ENCODE measurements at places on chromosomes 7 and 10.

GRCh38 chr10:62031507-62031906, 130.0 kb downstream of the ARID5B start:
- DNase-seq: no peak

- DNase-seq: no peak
These were observed 20.7 kb upstream of the PPP2R2D start for GRCh38 chr10:131880016-131880590.

GRCh38 chr7:31070991-31071644, 19.0 kb downstream of the ADCYAP1R1 start:
- DNase-seq: no peak

- no peak for DNase-seq
These were observed 173.6 kb downstream of the PRKCQ start for GRCh38 chr10:6406220-6407033.

GRCh38 chr10:44043646-44044375, 341.1 kb downstream of the CXCL12 start:
- no peak for DNase-seq

DNA sequence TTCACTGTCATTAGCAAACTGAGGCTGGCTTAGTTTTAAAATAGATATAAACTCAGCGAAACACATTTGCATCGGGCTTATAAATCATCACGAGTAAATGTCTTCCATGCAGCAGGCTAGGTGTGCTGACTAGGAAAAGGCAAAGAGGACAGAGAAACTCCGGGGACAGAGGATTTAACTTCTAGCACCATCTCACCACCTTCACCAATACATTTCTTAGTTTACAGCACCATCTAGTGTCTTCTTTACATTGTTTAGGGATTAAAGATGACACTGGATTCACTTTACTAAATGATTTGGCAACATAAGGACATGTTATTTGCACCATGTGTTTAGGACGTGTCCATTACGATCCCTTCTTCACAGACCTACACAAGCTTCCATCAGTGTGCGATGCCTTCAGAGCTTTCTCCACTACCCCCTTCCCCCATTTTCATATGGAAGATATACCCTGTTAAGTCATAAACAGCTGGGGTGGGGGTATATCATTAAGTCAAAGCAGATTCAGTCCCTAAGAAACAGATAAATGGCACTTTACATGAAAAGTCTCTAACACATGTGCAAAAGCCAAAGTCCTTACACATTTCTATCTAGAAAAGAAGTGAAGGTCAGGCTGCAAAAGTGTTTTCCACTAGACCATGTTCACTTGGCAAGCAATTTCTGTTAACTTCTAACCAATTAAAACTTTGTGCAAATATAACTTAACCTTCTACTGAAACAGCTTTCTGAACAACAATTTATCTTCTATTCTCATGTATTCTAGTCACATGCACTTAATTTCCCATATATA, 103.3 kb downstream of the GRB10 start:
- DNase-seq: no peak

DNA sequence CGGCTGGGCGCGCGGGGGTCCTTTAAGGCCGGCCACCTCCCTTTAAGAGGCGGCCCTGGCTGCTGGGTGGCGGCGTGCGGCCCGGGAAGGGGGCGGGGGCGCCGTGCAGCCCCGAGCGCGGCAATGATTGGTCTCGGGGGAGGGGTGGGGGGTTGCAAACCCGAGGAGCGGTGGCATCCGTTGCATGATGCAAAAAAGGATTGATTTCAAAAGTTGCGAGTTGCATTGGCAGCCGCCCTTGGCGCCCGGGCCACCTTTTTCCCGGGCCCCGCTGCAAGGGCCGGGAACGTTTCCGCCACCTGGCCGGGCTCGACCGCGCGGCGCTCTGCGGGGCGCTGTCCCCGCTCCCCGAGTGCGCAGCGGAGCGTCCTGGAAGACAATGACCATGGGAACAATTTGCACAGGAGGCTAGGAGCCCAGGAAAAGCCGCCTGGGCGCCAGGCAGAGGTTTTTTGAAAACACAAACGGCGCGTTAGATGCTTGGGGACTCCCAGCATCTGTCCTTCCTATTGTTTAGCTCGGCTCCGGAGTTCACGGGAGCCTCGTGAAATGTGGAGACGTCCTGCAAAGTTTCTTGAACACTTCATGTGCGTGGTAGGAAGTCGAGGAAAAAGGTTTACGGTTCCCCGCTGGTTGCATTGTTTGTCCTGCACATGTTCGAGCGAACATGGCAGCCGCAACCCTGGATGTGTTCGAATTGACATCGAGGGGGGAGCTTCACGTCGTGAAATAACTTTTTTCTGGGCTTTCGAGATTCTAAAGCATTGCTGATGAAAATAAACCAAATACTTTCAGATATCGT, at the start of gene SEPHS1:
Gene SEPHS1 (minus strand): TSS at position 78 of the 802 bp plus-strand sequence. CDS start 3,343 bp downstream, outside the sequence.
- DNase-seq: peak; percentile 69

DNA sequence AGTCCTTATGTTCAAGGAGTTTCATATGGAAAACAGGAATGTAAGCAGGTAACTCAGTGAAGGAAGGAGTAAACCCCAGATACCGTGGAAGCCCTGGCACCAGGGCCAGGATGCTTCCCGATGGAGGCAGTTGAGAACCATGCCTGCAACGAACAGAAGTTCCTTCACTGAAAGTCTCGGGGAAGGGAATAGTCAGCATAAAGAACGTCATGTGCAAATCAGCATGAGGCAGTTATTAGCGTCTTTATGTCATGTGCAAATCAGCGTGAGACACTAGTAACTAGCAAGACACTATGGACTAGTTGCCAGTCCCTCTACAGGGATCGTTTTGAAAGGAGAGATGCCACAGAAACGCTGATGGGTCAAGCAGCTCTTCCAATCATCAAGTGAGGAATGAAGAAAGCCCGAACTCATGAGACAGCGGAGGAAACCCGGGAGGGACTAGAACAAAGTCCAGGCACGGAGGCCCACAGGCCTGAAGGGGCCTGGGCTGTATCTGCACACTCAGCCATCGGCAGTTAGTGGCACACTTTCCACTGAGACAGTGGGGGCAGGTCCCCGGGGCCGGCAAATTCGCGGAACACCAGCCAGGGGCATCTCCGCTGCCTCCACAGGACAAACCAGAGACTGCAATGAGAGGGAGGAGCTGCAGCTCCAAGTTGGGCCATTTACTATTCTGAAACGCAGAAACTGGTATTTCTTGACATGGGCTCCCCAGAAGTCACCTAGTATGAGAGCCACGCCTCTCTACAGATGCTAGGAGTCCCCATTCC, 109.6 kb downstream of the SFMBT2 start:
- DNase-seq: no peak
